NCI-H187 (cell line): ENCODE measurements at places on chromosomes 7 and 10.
A peak's percentile ranks its signal among the peaks of the same experiment; 100 is the strongest.

GRCh38 chr10:125343118-125343925 lies 183.0 kb upstream of the CTBP2 start:
- DNase-seq, result no peak

- no peak for DNase-seq
Measured at GRCh38 chr10:35456153-35456720, 119.9 kb downstream of the CCNY start.

- DNase-seq, result no peak
Measured at GRCh38 chr7:44448922-44449583, 41.4 kb downstream of the NUDCD3 start.

- no peak for DNase-seq
Measured at GRCh38 chr10:129448086-129448485, 19.0 kb upstream of the MGMT start.

DNA sequence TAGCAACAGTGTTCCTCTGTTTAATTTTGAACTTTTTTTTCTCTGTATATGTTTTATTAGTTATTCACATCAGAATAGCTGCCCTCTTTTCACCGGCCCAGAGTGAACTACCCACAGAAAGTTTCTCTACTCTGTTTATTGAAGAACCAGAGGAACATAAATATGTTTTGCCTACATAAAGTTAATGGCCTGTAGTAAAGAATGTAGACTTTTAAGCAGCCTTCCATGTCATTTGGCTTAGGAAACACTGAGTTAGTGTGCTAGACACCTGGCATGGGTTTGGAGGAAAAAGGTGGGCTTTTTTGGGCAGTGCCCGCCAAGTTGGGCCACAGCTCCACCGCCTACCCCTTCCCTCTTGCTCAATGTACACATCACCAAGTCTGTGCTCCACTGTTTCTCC lies 8.9 kb upstream of the MEST start:
- no peak for DNase-seq

DNA sequence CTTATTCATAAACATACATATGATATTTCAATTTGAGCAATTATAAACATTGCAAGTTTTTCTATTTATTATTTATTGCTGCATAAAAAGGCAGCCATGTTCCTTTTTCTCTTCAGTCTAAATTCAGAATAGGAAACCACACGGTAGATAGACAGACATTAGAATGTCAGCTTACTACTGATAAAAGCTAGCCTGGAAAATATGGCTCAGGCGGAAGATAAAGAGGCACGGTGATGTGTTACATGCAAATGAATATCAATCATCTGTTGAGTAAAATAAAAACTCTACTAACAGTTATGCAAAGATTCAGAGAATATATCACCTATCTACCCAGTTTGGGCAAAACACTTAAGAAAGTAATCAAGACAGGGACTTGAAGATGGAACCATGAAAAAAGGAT lies 73.5 kb upstream of the PDSS1 start:
- DNase-seq, result no peak

GRCh38 chr10:75034131-75034512 lies 77.3 kb upstream of the SAMD8 start:
- DNase-seq, result no peak

DNA sequence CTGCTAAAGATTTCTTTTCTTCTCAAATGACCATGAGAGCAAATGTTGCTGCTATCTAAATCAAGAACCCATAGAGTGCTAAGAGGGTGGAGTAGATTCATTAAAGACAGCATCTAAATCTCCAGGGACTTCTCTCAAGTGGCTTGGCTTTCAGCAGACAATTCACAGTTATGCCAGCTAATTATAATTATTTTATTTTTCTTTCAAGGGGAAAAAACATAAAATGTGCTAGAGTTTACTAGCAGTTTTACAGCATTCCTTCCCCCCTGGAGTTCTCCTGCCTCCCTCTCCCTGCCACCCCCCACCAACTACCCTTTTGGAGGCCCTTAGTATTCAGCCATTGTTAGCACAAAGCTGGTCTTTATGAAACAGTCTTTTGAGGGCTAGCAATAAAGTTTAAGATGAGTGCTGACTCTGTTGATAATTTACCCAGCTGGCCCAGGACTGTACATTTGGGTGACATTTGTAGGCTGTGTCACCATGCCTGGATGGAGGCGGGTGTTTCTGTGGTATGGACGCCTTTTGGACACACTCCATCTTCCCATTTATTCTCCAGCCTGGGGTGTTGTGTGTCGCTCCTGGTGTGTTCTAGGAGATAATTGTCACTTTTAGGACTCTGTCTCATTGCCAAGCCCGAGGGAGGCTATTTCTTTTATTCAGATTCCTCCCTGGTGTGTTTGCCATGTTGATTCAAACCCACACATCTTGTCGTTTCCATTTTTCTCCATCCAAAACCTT lies 160.2 kb downstream of the CREB5 start:
- peak; percentile 88 for DNase-seq

DNA sequence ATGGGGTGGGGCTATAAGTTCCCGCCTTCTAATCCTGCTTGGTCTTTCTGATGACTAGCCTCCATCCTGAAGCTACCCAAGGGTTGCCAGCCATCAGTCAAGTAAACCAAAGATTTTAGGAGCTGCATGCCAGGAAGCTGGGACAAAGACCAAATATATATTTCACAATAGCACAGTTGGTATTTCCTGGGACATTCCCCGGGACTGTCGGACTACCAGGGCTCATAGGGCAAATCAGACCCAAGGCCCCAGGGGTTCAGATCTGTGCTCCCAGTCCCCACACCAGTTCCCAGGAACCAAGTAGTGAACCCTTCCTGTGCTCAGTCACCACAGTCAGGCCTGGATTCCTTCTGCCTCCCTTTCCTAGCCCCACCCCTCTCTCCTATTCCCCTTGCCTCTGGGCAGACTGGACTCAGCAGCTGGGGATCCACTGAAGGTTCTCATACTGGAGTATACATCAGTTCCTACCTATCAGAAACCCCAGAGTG lies 5.7 kb upstream of the CXCL12 start:
- no peak for DNase-seq

GRCh38 chr7:113320419-113320818 lies 202.1 kb upstream of the SMIM30 start:
- DNase-seq, result peak; percentile 67

DNA sequence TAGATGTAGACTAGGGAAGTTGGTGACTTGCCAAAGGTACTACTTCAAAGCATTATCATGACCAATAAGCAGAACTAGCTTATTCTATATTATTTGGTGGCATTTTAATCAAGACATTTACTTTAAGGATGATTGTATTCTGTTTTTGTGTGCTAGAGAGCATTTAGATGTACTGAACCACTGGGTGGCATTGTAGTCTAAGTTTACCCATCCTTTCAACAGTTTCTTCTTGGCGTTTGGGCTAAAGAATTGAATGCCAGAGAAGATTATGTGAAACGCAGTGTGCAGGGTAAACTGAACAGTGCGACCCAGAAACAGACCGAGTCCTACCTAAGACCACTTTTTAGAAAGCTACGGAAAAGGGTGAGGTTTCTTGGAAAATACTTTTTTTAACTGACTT lies 26.8 kb downstream of the PRPF18 start:
- no peak for DNase-seq

- DNase-seq, result no peak
Measured at GRCh38 chr10:79188154-79188965, 119.6 kb downstream of the ZMIZ1 start.

DNA sequence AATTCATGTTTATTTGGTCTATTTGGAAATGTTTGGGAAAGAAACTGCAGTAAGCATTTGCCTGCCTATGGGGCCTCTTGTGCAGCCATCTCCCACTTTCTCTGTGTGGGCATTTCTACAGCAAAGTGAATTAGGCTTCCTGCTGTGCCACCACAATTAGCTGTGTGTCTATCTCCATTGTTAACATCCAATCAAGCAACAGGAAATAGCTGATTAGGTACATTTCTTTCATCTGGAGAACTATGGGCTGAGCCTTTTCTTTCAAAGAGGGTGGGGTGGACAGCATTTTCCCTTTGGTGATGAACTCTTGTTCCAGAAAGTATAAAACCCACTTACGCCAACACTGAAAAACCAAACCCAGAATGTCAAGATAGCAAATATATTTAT lies 640.0 kb downstream of the ACTR3B start:
- no peak for DNase-seq

DNA sequence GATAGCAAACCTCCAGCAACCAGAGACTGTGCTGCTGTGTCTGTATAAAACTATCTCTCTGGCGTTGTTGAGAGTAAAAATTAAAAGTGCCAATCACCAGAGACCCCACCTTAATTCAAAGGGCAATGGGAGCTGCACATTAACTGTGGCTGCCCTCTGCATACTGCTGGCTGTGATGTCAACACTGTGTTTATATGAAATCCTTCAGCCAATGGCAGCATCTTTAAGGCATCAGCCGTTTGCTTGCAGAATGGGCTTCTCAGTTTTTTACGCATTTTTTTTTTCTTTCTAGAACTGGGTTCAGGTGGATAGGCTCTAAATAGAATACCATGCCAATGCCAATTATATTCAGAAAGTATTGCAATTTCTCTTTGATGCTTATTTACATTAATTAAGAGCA lies 47.7 kb downstream of the CHN2 start:
- DNase-seq, result no peak

DNA sequence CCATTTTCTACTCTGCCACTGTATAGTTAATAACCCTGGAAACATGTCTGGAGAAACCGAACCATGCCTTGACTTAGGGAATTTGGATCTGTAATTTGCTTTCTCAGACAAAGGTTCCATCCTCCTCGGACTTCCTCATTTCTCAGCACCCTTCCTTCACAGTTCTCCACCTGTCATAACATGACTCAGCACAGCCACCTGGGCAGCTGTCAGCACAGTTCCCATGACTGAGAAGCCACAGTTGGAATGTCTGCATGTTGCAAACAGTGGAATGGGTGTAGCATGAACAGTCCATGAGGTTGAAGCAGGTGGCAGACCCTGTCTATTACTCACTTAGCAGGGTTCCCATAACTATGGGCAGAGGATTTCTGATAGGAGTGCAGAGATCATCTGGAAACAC lies 634 bp upstream of the OR9A4 start:
- no peak for DNase-seq

- DNase-seq, result no peak
Measured at GRCh38 chr7:80941208-80941758, 22.4 kb upstream of the SEMA3C start.

DNA sequence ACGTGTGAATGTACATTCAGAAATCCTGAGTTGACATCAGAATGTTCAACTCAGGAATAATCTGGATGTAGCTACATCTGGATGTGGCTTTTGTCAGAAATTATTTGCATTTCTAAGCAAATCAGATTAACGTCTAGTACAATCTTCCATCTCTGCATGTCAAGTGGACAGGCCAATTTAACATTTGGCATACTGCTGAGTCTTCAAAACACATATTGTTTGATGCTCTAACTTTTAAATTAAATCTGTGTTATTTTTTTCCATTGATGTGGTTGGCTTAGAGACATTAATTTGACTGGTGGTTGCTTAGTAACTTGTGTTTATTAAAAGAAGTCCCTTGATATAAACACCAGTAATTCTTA lies 3.4 kb downstream of the STAMBPL1 start:
- DNase-seq, result no peak

DNA sequence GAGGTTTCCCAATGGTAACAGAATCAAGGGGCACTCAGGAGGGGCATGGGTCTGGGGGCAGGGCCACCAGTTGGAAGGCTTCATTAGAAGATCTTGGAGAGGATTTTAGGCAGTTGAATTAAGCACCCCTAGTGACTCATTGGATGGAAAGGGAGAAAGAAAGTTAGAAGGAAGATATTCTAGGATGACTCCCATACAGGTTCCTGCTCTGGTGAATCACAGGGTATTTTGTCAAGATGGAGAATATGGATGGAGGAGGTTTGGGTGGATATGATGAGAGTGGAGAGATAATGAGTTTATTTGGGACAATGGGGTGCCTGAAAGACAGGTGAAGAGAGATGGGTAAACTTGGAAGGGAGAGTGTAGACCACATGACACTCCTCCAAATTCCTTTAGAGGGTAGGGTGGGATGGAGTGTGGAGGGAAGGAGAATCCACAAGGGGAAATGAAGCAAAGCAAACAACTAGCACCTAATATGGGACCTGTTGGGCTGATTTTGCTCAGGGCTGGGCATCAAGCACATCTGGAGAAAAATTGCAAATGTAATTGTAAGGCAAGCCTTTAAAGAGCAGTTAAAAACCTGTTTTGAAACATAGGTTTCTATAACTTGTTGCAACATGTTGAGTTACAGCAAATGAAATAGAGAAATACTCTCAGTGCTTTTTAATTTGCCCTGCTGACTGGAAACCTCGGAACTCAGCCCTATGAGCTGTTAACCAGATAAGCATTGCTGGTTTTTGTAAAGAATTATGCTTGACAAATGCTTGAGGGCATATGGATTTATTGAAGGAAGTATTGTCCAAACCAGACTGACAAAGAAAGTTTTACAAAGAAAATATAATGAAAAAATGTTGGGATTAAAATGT lies 2.9 kb upstream of the ENTPD7 start:
- no peak for DNase-seq

GRCh38 chr7:824081-824480 lies 8.2 kb upstream of the SUN1 start:
- DNase-seq, result no peak

- no peak for DNase-seq
Measured at GRCh38 chr10:50439187-50439586, 184.6 kb downstream of the SGMS1 start.

DNA sequence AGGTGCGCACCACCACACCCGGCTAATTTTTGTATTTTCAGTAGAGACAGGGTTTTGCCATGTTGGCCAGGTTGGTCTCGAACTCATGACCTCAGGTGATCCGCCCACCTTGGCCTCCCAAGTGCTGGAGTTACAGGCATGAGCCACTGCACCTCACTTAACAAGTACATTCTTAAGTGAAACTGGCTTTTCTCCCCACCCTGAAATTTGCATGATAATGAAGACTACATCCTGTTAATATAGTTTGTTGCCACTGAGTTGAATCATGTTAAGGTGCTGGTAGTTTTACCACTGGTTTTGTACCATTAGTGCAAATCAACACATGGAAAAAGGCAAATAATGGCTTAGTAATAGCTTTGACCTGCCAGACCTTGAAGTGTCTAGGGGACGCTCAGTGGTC lies 62.2 kb downstream of the MPLKIP start:
- DNase-seq, result no peak

DNA sequence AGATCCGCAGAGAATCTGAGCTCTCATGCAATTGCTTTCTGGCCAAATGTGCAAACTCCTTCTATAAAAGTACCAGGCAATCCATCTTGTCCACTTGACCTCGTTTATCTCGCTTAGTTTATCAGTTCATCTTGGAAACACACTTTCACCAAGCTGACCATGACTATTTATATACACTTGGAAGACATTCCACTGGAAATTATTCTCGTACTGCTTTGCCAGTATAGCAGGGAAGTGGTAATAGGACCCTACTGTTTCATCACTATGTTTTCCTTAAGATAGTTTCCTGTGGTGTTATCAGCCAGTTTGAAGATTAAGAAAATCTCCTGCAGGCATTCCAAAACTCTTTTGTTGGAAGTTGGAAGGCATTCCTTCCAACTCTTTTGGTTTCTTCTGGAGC lies 115.3 kb upstream of the FAM171A1 start:
- no peak for DNase-seq

DNA sequence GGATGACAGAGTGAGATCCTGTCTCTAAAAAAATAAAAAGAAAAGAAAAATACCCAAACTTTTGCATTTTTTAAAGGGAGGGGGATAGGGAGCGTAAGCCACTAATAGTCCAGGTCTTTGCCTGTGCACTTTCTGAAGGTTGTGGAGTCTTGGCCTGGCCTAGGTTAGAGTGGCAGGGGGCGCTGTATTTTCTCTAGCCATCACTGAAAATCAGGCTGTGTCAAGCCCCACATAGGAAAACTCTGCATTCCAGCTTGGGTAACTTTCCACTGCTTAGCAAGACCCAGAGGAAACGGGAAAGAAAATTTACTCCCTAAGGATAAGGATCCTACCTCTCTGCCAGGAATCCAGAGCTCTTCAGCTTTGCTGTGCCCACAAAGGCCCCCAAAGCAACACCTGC lies 10.5 kb upstream of the PAX4 start:
- no peak for DNase-seq

GRCh38 chr7:25989140-25989705 lies 162.8 kb upstream of the NFE2L3 start:
- no peak for DNase-seq
